ENCODE measurements at places on chromosomes 2 and 18.

GRCh38 chr2:172326211-172326509 lies 101.2 kb upstream of the ITGA6 start:
- no peak for DNase-seq

GRCh38 chr18:10759241-10759640 lies 233.4 kb downstream of the NAPG start:
- DNase-seq: no peak

DNA sequence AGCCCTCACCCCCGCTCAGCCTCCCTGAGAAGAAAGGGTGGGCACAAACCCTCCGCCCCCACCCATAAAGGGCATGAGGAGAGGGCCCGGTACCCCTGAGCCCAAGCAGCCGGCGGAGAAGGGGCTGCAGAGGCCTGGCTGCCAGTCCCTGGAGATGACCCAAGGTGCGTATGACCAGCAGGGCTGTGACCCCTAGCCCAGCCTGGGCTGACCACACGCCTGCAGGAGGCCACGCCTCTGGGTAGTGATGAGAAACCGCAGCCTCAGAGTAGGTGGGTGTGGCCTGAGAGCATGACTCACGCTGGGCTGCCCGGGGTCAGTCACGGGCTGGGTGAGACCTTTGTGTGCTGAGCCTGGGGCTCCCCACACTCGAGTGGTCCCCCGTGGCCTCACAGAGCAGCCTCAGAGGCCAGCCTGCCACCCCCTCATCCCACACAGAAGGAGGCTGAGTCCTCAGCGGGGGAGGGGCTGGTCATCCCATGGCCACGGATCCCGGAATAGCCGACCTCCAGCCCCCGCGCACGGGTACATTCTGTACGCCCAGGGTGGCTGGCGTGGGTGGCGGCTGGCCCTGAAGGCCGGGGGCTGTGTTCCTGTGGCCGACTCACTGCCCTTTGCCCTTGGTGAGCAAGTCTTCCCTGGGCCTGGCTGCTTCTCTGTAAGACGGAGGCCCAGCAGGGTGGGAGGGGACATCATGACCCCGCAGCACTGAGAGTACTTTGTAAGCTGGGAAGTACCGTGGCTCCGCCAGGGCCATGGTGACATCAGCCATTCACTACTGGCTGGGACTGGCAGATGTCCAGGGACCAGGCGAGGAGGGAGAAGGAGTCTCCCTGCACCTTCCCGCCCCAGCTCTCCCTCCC lies 110.8 kb upstream of the OTOS start:
- DNase-seq: no peak

- no peak for DNase-seq
Measured at GRCh38 chr2:239973386-239973785, 51.8 kb downstream of the NDUFA10 start.

DNA sequence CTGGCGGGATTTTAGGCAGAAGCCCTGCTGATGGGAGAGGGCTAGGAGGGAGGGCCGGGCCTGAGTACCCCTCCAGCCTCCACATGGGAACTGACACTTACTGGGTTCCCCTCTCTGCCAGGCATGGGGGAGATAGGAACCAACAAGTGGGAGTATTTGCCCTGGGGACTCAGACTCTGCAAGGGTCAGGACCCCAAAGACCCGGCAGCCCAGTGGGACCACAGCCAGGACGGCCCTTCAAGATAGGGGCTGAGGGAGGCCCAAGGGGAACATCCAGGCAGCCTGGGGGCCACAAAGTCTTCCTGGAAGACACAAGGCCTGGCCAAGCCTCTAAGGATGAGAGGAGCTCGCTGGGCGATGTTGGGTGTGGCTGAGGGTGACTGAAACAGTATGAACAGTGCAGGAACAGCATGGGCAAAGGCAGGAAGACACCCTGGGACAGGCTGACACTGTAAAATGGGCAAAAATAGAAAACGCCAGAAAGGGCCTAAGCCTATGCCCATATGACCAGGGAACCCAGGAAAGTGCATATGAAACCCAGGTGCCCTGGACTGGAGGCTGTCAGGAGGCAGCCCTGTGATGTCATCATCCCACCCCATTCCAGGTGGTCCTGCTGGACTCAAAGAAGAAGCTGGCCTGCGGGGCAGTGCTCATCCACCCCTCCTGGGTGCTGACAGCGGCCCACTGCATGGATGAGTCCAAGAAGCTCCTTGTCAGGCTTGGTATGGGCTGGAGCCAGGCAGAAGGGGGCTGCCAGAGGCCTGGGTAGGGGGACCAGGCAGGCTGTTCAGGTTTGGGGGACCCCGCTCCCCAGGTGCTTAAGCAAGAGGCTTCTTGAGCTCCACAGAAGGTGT lies 8.5 kb downstream of the PROC start:
- DNase-seq: no peak

DNA sequence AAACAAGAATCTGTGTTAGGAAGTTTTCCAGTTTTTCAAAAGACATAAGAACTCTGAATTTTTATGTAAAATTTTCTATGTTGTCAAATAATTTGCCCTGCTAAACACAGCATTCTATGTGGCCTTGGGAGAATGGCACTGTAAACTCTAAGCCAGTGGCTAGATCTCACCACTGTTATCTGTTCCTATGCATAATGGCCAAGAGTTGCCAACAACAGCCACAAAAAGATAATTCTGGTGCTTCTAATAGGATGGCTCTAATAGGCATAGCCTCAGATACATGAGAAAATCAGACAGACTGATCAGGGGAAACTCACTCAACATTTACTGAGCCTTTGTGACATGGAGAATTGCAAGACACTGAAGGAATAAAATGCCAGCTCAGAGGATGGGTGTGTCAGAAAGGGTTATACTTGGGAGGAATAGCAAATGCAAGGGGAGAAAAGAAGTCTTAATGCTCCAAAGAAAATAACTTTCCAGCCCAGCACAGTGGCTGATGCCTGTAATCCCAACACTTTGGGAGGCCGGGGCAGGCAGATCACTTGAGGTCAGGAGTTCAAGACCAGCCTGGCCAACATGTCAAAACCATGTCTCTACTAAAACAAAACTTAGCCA lies 63.7 kb downstream of the COBLL1 start:
- DNase-seq: no peak

- peak; percentile 3 for DNase-seq
Measured at GRCh38 chr2:241774419-241775222, 2.0 kb upstream of the GAL3ST2 start.

DNA sequence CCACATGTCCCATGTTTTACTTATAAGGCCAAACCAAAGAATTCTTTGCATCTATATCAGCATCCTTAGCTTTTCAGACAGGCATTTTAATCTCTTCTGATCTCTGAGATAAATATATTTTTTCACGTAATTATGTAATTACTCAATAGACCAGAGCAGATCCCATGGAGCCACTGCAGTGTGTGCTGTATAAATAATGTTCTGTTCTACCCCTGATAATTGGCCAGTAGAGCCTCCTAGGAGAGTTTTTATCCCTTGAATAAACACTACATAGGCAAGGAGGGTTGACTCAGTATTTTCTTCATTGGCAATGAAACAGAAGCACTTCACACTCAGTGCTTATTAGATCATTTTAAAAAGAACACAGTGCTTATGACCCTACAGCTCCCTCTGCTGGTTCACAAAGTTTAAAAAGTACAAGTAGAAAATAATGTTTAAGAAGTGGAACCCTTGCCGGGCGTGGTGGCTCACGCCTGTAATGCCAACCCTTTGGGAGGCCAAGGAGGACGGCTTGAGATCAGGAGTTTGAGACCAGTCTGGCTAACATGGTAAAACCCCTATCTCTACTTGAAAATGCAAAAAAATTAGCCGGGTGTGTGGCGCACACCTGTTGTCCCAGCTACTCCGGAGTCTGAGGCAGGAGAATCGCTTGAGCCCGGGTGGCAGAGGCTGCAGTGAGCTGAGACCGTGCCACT lies 91.9 kb downstream of the PPP1R1C start:
- DNase-seq: no peak

DNA sequence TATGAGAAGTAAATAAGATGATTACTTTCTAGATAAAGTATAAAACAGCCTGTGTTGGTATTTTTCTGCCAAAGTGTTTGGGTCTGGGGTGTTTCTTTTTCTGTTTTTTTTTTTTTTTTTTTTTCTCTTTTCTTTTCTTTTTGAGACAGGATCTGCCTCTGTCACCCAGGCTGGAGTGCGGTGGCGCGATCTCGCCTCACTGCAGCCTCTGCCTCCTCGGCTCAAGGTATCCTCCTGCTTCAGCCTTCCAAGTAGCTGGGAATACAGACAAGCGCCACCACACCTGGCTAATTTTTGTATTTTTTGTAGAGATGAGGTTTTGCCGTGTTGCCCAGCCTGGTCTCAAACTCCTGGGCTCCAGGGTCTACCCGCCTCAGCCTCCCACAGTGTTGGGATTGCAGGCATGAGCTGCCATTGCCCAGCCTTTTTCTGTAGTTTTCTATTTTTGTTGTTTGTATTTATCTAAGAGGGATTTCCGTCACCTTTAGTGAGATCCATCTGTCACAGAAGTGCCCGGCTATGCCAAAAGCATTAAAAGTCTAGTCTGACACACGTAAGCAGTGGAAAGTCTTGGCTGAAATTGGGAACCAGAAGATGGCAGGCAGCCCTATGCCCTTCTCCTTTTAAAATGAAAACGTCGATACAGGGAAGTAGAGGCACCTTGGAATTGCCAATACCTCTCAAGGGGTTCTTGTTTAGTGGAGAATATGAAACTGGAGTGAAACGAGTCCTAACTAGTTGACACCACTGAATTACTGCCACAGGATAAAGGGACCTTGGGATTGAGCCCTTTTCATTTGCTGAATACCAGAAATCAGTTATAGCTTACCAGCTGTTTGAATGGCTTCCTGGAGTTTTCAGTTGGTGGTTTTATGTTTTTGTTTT lies 14.0 kb downstream of the UGP2 start:
- no peak for DNase-seq

DNA sequence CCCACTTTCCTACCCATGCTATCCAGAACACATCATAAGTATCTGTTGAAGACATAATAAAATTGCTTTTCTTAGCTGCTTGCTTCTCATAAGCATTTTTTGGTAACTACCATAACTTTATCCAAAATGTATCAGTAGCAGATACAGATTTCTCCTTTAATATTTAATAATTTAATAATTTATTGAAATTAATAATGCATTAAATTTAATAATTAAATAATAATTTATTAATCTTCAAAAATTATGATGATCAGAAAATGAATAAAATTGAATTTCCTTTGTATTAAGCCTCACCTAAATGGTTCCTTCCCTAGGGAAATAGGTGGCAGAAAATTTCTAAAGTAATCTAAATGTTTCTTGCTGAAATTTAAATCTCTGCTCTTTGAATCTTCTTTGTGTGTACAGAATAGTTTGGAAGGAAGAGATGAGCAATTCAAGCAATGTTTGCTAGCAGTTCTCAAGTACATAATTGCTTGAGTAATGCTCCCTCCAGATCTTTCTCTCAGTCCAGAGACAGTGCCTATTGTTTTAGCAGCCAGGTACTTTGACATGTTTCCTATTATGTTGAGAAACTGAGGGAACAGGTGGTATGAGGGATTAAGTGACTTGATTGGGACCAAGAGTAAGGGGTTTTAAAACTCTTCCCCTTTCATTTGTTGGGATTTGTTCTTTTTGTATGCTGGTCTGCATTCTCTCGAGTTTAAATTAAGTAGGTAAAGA lies 123.1 kb upstream of the CYP26B1 start:
- no peak for DNase-seq

DNA sequence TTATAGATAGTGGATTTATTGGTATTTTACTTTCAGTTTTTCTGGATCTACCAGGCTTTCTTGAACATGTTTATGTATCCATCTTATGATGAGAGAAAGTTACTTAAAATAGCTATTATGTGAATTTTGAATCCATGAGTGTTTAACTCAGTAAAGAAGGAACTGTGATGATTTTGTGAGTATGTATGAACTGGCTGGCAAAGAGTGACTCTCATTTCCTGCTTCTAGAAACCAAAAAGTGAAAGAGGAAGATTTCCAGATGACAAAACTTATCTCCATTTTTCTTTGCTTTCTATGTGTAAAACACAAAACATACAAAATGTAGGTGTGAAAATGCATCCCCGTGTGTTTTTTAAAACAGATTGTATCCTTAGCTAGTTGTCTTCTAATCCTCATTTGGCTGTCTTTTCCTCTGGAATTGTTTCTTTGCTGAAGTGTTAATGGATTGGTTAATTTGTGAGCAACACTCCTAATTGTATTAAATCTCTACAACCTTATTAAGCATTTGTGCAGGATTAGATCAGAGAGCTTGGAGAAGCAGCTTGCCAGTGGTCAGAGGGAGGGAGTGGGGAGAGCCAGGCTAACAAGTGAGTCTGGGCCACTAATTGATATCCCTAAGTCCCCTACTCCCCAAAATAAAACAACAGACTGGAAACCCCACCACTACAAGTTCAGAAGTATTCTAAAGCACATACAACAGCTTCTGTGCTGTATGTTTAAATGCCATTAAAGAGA lies 23.9 kb downstream of the PTPRM start:
- DNase-seq: no peak

- DNase-seq: no peak
Measured at GRCh38 chr18:75544051-75544481, 116.6 kb upstream of the SMIM21 start.

GRCh38 chr2:194363295-194363694 lies 1293.7 kb upstream of the SLC39A10 start:
- DNase-seq: no peak

Measured in GM19239 (cell line).